Sciatic nerve (tissue), 2 donors: ENCODE measurements at places on chromosomes 5 and 9.

DNA sequence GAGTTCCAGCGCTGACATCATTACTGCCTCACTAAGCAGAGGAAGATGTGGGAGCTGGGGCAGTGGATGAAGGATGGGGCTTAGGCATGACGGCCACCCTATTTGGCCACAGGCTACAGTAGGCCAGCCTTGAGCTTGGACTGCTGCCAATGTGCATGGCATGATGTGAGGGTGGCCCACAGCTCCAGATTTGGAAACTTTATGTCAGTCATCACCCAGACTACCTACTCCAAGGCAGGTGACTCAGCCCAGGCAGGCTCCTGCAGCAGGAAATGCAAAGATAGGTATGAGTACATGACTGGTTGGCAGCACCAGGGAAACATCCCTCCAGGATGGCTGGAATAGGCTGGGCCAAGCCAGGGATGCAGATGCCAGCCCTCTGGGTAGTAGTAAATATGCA lies 303.6 kb downstream of the SPOCK1 start:
- no peak for DNase-seq

GRCh38 chr5:38422622-38423021 lies 133.8 kb downstream of the LIFR start:
- DNase-seq: no peak

DNA sequence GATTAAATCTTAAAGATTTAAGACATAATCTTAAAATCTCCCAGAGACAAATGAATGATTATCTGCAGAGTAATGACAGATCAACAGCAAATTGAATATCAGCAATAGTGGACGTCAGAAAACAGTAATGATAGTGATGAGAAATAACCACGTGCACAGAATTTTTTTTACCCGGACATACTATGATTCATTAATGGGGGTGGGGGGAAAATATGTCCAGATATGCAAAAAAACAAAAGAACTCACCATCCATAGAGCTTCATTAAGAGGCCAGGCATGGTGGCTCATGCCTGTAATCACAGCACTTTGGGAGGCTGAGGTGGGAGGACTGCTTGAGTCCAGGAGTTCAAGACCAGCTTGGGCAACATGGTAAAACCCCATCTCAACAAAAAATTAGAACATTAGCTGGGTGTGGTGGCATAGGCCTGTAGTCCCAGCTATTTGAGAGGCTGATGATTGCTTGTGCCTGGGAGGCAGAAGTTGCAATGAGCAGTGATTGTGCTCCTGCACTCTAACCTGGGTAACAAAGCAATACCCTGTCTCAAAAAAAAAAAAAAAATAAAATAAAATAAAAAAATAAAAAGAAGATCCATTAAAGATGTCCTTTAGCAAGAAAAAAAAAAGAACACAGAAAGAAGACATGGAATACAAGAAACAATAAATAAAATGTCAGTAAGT lies 30.9 kb upstream of the SHOC1 start:
- DNase-seq: no peak

DNA sequence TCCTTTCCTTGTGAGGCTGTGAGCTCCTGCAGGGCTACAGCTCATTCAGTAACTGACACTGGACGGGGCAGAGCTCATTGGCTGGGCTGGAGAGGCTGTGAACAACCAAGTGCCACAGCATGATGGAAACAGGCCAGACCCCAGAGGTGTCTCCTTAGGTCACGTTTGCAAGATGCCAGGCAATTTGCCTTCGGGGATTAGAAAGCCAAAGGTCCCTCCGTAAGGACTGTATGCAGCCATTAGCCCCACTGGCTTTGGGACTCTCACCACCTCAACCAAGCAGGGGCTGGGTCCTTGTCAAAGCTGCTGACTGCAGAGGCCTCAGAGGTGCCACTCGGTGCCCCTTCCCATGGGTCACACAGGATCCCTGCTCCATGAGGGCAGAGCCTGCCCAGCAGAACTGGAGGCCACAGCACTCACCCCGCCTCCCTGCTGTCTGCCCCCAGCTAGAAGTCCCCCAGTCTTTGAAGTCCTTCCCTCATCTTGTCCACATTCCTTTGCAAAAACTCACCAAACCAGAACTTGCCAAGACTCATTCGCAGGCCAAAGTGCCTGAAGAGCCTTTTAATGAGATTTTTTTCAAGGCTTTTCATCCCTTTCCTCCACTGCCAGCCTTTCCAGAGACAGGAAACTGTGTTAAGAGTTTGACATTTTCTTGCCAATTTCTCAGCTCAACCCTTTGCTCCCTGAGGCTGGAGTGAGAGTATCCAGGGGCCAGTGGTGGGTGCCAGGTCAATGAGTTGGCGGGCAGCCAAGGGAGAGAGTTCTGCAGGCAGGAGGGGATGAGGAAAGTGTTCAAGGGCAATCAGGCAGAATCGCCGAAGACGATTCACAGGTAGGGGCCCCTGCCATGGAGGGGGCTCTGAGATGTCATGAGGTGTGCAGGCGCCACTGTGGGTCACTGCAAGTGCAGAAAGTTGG lies 39.7 kb upstream of the SLC25A51 start:
- DNase-seq: no peak

- DNase-seq: no peak
These were observed 307.1 kb downstream of the PRR16 start for GRCh38 chr5:120771202-120771601.

DNA sequence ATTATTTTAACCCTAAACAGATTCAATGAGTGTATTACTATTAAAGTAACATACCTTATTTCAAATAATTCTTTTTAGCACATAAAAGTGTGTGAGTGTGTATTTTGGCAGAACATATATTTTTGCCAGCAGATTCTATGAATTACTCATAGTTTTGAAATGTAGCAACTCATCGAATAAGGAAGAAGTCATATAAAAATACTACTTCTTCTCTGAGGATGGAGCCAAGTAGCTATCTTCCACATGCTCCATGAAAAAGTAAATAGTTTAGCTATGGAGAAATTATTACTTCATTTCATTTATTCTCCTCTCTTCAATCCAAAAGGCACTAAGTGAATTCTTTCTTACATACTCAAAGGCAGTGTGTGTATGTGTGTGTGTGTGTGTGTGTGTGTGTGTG lies 1090.4 kb upstream of the CDH6 start:
- no peak for DNase-seq

- DNase-seq: no peak
These were observed 231.8 kb downstream of the PIK3R1 start for GRCh38 chr5:68447136-68447929.

DNA sequence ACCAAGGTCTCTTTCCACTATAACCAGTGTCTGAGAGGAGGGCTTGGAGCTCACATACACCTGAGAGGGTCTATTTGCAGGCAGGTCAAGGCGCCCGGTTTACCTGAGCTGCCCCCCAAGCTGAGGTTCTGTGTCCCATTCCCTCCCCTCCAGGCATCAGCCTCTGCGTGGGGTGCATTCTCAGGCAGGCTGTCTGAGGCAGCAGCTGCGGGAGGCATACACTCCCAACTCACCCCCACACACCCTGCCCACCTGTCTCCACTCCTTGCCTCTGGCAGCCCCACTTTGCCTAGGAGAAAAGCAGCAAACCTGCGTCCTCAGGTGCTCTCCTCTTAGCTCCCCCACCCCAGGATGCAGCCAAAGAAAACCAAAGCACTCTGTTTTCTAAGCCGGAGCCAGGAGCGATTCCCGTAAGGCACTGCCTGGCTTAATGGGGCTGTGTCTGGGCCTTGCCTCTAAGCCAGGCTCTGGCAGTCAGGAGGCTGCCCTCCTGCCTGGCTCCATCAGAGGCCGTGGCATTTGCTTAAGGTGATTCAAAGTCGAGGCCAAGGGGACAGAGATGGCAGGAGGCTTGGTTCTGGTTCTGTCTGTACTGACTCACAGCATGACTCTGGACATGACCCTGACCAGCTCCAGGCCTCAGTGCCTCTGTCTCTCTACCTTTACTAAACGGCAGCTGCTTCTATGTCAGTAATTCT lies 139.2 kb upstream of the TRIM32 start:
- DNase-seq: no peak
